T-helper 1 cell (primary cell): ENCODE measurements at places on chromosomes 11 and 22.

DNA sequence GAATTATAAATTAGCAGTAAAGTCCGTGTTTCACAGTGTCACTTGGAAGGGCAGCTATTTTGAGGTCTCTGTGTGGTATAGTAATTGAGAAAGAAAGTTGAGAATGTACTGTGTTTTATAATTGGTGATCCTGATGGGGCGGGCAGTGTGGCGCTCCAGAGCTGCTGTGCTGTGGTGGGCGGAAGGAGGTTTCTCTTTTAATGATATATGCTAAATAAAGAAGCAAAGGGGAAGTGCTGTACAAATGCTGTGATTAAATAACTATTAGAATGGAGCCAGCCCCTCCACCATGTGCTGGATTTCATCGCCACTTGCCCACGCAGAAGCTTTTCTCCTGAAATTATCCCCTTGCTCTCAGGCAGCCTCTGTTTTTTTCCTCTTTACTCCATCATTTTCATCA lies 24.6 kb downstream of the ATXN10 start:
- no peak for DNase-seq

DNA sequence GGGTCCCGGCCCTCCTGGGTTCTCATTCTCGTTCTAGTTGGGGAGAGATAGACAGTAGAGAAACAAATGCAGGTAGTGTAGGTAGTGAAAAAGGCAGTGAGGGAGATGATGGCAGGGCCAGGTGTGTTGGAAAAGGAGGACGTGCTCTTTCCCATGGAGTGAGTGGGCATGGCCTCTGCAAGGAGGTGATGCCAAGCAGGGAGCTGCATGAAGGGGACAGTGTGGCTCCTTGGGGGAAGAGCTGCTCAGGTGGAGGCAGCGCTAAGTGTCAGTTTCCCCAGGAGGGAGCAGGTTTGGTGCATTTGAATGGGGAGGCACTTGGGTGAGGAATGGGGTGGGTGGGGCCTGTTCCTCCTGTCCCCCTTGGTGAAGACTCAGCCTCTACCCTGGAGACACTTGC lies 22.2 kb downstream of the MCM5 start:
- no peak for DNase-seq

DNA sequence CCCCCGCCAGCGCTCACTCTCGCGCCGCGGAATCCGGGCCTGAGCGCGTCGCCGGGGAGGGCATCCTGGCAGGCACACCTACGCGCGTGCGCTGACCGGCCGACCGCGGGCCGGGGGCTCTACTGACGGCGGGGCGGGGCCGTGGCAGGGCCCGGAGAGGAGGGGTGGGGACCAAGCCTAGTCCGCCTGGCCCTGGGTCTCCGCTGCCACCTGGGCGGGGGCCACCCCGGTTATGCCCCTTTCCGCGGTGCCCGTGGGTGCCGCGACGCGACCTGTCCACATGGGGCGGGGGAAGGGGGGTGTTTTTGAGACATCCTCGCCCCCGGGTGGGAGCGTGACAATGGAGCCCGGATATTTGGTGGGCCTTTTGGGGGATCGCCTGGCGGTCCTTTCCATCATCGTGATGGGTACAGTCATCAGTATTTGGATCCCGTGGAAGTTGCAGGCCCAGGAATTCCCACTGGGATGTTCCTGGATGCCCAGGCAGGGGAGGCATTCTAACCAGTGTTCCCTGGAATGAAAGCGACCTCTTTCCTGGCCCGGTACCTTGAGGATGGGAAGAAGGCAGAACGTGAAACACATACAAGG lies 2.2 kb downstream of the NCAM1 start:
- DNase-seq = no peak

DNA sequence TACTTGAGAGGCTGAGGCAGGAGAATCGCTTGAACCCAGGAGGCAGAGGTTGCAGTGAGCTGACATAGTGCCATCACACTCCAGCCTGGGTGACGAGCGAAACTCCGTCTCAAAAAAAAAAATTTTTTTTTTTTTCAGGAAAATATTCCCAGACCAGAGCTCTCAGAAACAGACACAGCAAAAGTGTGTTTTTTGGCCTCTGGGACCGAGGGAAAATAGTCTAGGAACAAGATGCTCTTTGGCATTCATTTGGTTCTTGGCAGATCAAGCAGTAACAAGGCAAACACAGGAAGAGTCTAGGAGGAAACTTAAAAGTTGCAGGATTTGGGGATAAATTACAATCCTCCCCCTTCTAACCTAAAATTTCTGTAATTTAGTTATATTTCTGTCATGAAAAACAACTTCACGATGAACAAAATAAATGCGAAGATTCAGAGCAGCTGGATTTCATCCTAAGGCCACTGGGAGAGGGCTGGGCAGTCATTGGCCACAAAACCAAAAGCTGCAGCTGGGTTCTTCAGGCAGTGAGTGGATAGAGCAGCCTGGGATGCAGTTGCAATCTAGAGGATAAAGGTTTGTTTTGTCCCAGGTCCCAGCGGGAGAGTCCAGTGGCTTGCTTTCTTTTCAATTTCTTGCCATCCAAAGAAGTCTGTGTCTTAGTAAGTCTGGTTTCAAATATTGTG lies 19.7 kb downstream of the ATG16L2 start:
- DNase-seq = no peak

DNA sequence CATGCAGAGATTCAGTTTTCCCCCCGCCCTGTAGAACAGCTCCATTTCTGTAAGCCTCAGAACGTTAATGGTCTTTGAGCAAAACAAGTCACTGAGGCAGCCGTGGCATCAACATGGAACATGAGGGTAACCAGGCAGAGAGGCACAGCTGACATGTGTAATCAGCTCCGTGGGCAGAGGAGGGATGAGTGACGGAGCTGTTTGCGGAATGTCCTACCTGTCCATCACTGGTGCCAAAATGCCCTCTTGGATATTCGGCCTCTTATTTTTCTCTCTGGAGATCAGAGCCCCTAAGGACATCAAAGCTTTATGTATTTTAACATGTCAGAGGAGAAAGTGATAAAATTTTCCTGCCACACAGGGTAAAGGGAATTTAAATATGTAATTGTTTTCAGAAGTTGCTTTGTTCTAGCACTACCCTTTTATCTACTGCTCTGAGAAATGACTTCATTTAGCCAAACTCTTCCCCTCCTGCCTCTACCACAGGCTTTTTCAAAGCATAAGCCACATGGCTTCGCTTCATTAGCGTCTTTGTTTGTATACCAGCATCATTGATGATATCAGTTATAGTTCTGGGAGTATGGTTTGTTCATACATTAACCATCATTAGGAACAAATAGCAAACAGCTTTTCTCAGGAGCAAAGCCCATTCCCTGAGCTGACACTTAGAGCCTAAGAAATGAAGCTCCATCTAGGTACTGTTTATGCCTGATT lies 32.9 kb downstream of the C11orf71 start:
- DNase-seq = no peak

- no peak for DNase-seq
Measured at GRCh38 chr11:61340979-61341378, 8.0 kb downstream of the TKFC start.

DNA sequence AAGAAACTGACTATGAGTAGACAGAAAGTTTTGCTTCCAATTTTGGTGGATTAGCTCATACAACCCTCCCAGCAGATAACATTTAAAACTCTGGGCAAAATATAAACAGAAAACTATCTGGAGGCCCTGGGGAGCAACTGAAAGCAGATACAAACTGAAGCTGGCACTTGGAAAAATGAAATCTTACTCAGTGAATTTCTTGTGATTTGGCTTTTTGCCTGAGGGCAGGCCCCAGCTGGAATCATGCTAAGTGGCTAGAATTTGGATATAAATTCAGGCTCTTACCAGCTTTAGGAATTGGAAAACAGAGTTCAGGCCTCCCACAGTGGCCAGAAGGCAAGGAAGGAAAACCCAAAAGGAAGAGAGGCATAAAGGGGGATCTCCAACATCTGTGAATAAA lies 85.8 kb downstream of the EFCAB6 start:
- DNase-seq = no peak

DNA sequence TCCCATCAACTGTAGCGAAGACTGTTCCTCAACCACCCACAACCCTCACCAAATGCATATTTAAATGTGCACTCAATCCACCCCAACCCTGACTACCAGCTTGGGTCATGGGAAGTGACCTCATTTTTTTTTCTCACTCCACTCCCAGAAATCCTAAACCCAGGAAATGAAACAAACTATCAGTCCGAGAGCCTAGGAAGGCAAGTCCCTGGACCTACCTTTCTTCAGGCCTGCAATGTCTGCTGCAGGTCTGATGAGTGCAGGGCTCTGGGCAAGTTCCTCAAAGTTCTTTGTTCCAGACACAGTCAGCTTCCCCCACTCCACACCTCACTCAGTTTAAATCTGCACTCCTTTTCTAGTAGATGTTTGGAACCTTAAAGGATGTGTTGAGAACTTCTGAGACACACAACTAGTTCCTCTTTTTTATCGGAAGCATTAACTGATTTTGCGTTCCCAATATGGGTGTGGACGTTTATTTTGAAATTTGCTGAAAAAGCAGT lies at the start of gene MS4A4E:
Gene MS4A4E (minus strand): TSS at position 398 of the 500 bp plus-strand sequence. CDS start 13,082 bp downstream, outside the sequence.
- DNase-seq = no peak

DNA sequence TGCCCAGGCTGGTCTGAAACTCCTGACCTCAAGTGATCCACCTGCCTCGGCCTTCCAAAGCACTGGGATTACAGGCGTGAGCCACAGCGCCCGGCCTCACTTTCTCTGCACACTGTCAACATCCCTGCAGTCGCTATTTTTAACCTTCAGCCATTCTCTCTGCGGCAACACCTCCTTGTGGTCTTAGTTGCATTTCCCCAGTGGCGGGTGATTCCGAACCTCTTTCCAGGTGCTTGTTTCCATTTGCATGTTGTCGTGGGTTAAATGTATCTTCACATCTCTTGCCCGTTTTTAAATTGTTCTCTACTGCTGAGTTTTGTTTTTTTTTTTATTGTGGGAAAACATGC lies 2.2 kb upstream of the SCT start:
- no peak for DNase-seq
